ENCODE measurements at places on chromosomes 2 and 18.

DNA sequence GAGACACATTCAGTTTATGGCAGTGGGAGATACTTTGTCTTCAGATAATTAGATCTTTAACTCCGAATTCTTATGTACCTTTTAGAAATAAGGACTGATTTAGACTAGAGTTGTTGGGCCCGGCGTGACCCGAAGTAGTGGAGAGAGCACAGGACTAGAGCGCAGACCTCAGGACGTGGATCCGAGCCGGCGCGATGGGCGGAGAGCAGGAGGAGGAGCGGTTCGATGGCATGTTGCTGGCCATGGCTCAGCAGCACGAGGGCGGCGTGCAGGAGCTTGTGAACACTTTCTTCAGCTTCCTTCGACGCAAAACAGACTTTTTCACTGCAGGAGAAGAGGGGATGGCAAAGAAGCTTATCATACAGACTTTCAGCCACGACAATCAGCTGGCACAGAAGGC, 54.5 kb downstream of the FMNL2 start:
- DNase-seq, result no peak

DNA sequence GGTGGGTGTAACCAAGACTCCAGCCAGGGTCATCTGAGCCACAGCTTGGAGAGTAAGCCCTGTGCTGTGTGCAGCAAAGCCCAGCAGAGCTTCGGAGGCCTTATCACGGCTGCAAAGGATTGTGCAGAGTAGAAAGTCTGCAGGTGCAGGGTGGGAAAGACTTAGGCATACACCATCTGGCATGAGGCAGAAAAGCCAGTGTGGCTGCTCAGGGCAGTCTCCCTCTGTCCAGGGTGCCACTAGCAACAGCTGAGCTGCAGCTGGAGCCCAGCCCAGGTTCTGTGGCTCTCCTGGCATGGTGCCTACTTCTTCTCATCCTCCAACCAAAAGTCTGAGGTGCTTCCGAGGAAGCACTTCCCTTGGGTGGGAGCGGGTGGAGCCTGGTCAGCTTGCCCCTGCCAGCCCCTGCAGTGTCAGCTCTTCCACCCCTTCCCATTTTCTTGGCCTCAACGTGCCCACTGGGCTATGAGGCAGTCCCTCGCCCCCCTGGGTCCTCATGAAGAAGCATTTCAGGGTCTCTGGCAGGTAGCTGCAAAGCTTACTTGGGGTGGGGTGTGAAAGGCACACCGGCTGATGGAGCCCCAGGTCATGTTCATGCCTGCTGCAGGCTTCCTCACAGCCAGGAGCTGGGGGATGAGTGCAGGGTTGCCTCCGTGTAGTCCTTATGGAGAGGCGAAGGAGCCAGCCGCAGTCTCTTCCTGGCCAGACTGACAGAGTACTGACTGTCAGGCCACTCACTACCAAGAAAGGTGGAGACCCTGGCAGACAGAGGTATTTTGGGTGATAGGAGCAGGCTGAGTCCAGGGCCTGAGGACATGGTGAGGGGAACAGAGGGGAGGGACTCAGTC, 4.8 kb downstream of the AMER3 start:
- no peak for DNase-seq

GRCh38 chr2:173136599-173136998, 61.0 kb downstream of the MAP3K20 start:
- no peak for DNase-seq

DNA sequence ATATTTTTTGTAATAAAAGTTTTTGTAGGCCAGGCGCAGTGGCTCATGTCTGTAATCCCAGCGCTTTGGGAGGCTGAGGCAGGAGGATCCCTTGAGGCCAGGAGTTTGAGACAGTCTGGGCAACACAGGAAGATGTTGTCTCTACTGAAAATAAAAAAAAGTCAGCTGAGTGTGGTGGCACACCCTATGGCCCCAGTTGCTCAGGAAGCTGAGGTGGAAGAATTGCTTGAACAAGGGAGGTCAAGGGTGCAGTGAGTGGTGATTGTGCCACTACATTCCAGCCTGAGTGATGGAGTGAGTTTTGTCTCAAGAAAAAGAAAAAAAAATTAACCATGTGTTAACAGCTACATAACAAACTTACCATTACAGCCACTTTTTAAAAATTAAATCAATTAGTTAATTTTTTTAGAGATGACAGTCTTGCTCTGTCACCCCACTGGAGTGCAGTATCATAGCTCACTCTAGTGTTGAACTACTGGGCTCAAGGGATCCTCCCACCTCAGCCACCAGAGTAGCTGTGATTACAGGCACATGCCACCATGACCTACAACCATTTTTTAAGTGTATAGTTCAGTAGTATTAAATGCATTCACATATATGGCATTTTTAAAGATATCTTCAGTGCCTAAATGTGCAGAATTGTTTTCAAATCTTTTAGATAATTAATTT, 67.2 kb upstream of the ACYP2 start:
- no peak for DNase-seq

DNA sequence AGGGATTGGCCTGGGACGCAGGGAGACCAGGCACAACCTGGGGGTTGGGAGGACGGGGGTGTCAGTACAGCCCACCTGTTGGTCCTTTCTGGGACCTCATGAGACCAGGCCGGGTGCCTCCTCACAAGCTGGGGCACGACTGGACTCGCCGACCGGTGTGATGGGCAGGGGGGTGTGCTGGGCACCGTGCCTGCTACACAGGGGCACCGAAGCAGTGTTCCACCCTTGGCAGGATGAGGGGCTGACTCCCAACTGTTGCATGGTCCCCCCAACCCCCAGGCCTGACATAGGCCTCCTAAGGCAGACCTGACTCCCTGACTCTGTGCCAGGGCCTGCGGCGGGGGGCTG, 256.7 kb downstream of the ATAD2B start:
- DNase-seq, result no peak

DNA sequence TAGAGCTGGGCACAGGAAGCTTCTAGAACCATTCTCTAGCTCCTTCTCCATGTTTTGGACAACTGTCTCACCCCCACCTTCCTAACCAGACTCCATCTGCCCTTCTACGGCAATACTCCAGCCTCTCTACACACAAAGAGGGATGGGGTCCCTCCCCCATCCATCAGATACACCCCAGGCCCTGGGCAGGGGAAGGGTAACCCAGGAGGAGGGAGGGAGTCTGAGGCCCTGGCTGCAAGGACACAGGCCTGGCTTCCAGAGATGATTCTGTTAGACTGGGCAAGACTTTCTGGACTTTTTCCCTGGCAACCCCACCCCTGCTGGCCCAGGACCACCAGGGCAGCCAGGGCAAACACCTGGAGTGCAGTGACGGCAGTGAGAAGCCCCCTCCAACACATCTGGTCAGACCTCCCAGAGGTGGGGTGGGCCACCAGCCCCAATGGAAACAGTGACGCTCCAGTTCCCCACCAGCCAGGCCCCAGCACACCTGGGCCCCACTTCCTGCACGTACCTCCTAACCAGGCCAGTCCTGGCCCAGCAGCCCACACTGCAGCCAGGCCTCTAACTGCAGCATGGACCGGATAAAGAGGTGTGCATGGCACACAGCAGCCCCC, 6.5 kb downstream of the CYP26B1 start:
- no peak for DNase-seq

DNA sequence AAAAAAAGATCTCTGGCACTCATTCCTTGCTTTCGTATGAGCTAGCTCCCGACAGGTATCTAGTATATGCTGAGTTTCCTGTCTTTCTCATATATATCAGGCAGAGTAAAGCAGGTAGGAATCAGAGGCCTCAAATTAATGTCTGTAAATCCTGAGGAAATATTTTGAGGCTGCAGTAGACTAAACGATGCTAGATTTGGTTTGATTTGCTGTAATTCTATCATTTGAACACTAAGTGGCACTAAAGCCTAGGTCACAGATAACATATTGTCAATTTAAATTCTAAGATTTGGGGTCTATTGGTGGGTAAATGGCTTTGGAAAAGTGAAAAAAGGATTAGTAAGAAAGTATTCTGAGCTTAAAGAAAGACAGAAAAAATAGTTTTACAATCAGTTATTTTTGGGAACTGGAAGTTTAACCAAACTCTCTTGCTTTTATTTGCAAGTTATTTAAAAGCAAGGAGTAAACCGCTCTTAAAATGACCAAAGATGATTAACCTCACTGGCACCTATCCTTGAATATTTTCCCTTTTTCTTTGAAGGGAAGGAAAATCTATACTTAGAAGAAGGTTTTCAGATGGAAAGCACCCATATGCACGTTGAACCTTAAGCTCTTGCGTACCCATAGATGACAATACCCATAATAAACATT, 37.6 kb upstream of the SLC4A10 start:
- DNase-seq, result no peak

GRCh38 chr18:28127228-28127627, 49.7 kb downstream of the CDH2 start:
- DNase-seq, result no peak

- no peak for DNase-seq
Measured at GRCh38 chr2:30545875-30546274, 98.8 kb downstream of the LCLAT1 start.

DNA sequence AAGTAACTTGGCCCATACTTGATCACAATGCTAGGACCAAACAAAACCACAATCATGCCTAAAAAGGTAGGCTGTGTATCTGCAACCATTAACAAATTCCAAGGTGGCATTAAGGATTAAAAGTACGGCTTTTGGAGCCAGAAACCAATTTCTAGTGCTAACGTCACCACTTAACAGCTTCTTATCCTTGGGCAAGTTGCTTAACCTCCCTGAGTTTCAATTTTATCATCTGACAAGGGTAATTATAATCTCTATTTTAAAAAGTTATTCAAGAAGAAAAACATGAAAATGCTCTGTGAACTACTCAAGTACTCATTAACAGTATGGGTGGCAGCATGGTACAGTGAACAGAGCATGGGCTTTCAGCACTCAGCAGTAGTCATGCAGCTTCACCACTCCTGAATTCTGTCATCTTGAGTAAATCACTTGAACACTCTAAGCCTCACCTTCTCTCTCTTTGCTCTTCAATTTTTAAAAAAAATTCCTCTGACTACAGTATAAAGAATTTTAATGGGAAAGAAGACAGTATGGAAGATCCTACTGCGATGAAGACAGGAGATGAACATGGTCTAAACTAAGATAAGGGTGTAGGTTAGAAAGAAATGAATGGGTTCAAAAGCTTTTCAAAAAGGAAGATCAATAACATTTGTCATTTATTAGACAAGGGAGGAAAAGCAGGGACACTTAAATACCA, 69.2 kb downstream of the SS18 start:
- DNase-seq, result no peak

DNA sequence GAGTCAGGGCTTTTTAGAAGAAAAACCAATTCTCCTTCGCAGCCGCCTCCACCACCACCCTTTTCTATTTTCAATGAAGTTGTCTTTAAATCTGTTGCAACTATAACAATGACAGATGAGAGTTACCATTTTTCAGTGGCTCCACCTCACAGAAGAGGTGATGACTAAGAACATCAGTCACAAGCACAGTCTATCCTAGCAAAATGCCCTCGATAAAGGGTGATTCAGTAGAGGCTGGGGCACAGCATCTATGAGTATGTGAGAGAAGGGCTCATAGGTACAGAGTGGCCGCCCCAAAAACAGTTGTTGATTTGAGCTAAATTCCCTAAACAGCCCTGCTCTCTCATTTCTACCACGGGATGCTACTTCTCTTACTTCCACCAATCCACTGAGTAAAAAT, 310.8 kb upstream of the MGAT5 start:
- no peak for DNase-seq

DNA sequence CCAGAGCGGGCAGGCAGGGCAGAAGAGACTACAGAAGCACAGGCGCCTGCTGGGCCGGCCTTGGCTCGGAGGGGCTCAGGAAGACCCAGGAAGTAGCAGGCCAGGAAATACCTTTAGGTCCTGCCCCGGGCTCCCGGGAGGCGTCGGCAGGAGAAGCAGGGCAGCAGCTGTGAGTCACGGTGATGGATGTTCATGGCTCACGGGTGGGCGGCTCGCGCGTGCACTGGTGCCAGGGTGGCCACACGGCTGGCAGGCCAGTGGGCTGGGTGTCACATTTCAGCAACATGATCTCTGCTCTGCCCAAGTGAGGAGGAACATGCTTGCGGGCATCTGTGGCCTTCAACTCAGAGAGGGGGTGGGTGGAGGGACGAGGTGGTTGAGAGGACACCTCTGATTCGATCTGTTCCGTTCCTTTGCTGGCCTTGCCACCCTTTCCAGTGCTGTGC, 139.3 kb downstream of the KLHL29 start:
- DNase-seq, result no peak

GRCh38 chr2:47076586-47077441, 78.3 kb downstream of the STPG4 start:
- DNase-seq, result no peak

- DNase-seq, result no peak
Measured at GRCh38 chr2:95292623-95293260, 4.4 kb upstream of the KCNIP3 start.

DNA sequence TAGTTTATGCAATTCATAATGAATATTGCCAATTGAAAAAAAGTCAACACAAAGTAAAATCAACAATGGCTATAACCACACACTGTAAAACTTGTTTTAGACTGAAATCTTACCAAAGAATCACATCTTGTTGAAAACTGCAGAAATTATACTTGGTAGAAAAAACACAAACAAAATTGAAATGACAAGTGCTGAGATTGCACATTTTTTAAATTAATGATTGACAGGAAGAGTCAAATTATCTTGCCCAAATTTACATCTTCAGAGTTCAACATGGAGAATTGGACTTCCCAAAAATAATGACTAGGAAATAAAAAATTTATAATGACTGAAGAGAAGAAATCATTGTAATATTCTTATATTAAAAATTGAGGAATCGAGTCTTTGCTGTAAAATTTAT, 84.6 kb upstream of the TTC39C start:
- DNase-seq, result no peak

DNA sequence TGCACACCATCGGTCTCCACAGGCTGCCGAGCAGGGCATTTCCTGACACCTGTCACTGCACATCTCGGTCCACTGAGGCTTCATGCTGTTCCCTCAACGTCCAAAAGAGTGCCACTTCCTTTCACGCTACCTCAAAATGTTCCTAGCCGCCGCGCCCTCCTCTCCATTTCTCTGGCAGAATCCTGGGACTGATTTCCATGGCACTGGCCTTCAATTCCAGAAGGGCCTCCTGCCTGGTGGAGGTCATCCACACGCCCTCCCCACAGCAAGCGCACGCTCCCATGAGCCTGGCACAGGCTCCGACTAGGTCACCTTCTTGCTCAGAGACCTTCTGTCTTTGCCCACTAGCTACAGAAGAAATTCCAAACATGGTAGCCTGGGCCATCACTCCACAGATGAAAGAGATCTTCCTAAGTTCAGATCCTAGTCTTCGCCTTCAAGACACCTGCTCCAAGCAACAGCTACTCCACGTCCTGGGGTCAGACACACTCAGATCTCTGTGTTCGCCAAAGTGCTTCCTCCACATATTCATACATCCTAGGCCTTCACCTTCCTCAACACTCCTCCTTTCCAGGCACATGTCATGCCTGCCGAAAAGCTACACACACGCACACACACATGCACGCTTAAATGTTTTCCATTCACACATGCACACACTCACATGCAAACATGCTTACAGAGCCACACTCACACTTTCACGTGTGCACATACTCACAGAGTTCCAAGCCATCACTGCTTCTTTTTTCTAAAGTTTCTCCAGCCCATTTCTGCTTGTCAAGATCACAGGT, 94.0 kb downstream of the PXDN start:
- no peak for DNase-seq

Data from H9 (cell line).